Spleen (tissue), 13 donors: ENCODE measurements at places on chromosomes 1 and 21. TPM values are rescaled to one million over a fixed set of nuclear protein-coding genes. Genes with fewer than 3 reads are reported as not detected.
A peak's percentile ranks its signal among the peaks of the same experiment; 100 is the strongest.

Gene KMO
- 25.1 TPM for total RNA-seq

Gene MEX3A
- total RNA-seq = 0.34 TPM

Gene CCDC27
- not detected for total RNA-seq

Gene LRIF1
- total RNA-seq = 18.4 TPM

Gene NRAS
- 29.0 TPM for total RNA-seq

Gene FHL3
- total RNA-seq = 14.6 TPM

- peak; percentile 48 for DNase-seq
These were observed 273.2 kb downstream of the NPHP4 start for GRCh38 chr1:5718831-5719632.

DNA sequence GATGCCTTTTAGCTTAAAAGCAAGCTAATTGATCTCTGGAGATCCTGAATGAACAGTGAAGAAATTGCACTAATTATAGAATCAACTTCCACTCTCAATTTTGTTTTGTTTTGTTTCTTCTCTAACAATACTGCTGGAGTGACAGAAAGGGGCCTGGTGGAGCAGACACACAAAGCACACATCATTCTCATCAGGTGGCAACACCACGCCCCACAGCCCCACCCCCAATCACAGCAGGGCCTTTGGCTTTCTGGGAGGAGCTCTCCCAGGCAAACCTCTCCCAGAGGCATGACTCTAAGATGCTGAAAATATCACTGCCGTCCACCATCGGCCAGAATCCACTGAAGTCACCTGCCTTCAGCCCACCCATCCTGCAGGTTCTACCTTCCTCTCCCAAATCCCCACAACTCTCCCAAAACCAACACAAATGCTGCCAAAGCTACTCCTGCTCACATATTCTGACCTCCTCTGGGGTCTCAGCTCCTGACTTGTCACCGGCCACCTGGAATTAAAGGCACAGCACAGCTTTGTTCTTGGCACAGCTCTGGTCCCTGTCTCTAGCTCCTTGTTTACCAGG lies 120.7 kb downstream of the GRIK3 start:
- DNase-seq = no peak

GRCh38 chr1:29756498-29756897 lies 520.2 kb downstream of the PTPRU start:
- DNase-seq = no peak

- no peak for DNase-seq
These were observed 709.9 kb upstream of the ADGRL4 start for GRCh38 chr1:79716447-79716846.

DNA sequence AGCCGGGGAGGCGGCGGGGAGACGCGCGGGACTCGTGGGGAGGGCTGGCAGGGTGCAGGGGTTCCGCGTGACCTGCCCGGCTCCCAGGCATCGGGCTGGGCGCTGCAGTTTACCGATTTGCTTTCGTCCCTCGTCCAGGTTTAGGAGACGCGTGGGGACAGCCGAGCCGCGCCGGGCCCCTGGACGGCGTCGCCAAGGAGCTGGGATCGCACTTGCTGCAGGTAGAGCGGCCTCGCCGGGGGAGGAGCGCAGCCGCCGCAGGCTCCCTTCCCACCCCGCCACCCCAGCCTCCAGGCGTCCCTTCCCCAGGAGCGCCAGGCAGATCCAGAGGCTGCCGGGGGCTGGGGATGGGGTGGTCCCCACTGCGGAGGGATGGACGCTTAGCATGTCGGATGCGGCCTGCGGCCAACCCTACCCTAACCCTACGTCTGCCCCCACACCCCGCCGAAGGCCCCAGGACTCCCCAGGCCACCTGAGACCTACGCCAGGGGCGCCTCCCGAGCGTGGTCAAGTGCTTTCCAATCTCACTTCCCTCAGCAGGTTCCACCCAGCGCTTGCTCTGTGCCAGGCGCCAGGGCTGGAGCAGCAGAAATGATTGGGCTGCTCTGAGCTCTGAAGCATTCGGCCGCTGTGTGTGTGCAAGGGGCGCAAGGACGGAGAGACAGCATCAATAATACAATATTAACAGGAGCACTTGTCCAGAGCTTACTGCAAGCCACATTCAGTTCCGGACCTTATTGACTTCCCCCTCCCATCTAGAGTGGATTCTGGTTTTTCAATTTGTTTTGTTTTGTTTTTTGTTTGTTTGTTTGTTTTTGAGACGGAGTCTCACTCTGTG lies 10.3 kb downstream of the SIM2 start:
- peak; percentile 54 for DNase-seq

GRCh38 chr21:29320031-29320430 lies 21.3 kb downstream of the BACH1 start:
- DNase-seq = no peak

- DNase-seq = no peak
These were observed 255.5 kb downstream of the KCNJ6 start for GRCh38 chr21:37660709-37661108.

GRCh38 chr1:233477359-233477758 lies 136.5 kb upstream of the KCNK1 start:
- DNase-seq = no peak

DNA sequence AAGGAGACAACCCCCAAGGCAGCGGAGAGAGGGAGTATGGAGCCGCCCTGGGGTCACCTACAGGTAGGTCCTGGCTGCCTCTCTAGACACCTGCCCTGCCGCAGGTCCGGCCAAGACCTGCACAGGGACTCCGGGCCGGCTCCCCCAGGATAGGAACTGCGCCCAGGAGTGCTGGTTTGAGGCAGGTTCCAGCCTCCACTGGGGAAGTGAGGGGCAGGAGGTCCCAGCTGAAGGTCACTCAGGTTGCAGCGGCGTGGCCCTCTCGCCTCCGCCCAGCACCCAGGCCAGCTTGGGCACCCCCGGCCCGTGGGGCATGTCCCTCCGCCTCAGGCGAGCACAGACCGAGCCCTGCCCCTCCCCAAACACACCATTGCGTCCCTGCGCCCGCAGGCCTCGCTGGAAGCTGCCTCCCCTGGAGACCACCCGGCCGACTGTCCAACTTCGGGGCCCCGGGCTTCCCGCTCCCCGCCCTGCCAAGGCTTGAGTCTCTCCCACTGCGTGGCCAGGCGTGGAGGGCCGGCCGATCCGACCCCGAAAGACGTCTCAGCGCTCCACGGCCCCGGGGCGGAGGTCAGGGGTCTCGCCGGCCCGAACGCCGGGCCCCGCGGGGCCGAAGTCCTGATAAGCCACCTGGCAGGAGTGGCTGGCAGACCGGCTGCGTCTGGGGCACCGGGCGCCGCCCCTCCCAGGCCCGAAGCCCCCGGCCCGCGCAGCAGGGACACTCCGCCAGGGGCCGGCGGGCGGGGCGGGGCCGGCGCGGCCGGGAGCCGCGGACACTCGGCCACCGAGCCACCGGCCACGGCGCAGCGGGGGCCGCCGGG lies 1.4 kb upstream of the SKI start:
- peak; percentile 92 for DNase-seq

DNA sequence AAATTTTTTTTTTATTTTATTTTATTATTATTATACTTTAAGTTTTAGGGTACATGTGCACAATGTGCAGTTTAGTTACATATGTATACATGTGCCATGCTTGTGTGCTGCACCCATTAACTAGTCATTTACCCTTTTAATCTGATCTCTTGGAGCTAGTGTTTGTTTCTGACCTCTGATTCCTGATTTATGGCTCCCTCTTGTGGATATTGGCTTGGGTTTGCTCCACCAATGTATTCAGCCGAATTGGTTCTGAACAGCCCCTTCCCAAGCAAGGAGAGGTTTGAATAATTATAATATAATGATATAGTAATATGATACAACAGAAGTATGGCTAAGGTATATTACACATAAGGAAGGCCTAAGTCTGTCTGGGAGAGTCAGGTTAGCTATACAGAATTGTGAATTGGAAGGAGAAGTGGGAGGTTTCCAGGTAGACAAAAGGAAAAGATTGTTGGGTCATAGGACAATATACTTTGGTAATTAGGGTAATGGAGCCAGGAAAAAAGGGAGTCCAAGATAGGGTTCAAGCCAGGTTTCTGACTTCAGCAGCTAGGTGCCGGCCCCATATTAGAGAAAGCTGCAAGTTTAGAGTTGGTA lies 53.1 kb upstream of the HMCN1 start:
- no peak for DNase-seq

GRCh38 chr1:232389744-232390143 lies 240.2 kb downstream of the SIPA1L2 start:
- no peak for DNase-seq

- no peak for DNase-seq
These were observed 49.6 kb downstream of the WDR64 start for GRCh38 chr1:241701483-241702295.

- no peak for DNase-seq
These were observed 48.4 kb upstream of the DNAJC6 start for GRCh38 chr1:65260851-65261473.

DNA sequence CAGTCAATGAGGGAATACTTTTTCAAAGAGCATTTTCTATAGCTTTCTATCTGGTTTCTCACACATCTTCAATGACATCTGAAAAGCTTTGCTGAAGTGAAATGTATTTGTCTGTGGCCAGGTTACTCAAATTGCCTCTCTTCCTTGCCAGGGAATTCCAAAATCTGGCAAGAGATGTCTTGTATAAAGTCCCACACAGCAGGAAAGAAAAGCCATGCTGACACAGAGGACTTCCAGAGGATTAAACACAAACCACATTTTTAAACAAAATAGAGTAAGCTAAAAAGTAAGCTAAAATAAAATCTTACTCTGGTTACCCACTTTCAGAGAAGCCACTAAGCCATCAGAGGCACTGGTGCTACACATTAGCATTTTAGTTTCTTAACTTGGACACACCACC lies 93.1 kb upstream of the BCAR3 start:
- DNase-seq = no peak

GRCh38 chr1:241631674-241632073 lies 8.5 kb downstream of the CHML start:
- no peak for DNase-seq

DNA sequence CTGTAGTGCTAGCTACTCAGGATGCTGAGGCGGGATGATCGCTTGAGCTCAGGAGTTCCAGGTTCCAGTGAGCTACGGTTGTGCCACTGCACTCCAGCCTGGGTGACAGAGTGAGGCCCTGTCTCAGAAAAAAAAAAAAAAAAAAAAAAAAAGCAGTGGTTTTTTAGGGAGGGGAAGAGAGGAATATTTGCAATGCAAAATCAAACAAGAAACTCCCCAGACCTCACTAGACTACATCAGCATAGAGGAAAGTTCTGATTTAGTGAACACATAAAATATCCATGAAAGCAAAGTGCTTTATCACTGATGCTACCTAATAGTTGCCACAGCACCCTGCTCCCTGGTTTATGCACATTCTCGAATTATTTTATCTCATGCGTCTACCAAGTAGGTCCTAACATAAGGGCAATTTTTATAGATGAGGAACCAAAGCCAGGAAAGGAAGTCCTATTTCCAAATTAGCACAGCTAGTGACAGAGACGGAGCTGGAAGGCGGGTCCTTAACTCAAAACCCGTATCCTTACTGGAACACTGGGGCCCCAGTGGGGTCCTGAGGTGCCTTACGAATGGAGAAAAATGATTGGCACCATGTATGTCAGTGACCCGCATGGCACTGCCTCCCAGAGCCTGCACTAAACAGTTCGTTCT lies 50.7 kb upstream of the GPR157 start:
- DNase-seq = no peak

- no peak for DNase-seq
These were observed 218.9 kb downstream of the CRB1 start for GRCh38 chr1:197486946-197487345.

DNA sequence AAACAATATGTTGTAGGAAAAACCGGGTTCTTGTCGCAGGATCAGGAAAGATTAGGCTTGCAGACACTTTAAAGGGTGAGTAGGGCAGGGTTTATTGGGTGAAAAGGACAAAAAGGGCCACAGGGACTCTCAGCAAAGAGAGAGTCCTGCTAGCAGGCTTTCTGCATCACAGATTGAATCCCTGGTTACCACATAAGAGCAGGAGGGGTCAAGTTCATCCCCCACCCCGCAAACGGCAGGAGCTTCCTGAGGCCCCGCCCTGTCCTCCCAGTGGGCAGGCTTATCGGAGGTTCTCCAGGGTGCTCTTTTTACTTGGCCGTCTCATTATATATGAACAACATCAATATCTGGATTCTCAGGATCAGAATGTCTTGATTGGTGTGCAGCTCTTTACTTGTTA lies 47.7 kb downstream of the SYCP1 start:
- no peak for DNase-seq

DNA sequence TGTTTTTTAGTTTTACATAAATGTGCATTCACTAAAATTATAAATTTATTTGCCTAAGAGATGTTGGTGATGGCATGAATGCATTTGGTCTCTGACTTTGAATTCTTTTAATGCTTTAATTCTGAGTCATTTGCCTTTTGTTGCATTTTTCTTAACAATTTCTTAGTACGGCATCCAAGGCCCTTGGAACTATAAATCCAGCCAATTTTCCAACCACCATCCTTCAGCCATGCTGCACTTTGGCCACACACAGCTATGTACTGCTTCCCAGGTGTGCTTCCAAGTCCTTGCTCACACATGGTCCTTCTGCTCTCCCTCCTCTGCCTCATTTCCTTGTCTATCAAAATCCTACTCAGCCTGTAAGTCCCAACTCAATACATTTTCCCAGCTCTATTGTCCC lies 161.0 kb downstream of the DHRS3 start:
- DNase-seq = no peak

- DNase-seq = no peak
These were observed 6.9 kb upstream of the ZNF362 start for GRCh38 chr1:33249422-33249821.

DNA sequence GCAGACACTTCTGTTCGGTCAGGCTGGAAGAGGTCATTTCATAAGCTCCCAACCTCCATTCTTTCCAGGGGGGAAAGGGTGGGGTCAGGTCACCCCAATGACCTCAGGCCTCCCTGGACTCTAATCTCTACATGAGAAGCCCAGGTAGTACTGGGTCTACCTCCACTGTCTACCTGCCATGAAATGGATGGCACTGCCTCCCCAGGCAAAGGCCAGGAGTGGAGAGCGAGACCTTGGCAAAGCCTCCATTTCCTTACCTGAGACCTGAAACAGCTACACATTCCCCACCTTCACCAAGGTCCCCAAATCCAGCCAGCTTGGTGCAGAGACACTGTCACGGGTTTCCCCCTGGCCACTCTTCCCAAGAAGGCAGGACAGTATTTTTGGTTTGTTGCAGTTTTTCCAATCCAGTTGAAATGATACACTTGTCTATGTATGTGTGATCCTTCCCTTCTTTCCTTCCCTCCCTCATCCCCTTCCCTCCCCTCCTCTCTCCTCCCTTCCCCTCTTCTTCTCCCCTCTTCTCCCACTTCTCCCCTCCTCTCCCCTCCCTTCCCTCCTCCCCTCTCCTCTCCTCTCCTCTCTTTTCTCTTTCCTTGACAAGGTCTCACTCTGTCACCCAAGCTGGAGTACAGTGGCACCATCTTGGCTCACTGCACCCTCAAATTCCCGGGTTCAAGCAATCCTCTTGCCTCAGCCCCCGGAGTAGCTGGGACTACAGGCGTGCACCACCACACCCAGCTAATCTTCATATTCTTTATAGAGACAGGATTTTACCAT lies 16.1 kb downstream of the BTG2 start:
- DNase-seq = no peak

DNA sequence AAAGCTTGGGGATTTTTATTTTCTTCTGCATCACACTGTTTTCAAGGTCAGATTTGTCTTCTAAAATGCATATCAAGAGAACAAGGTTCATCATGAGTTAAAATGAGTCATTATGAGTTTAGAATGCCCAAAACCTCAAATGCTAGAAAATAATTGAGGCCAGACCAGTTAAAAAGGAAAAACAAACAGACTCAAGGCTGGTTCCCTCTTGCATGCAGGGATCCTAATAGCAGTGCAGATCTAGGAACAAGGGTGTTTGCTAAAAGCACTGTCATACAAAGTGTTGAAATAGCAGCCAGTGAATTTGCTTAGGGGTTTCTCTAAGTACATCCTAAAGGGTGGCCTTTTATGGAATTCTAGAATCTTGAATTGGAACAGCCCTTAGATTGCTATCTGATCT lies 15.3 kb downstream of the BEND5 start:
- DNase-seq = no peak
